CD4-positive, alpha-beta T cell treated with Interleukin-15 for 1 hour (primary cell): ENCODE measurements at places on chromosomes 11 and 22.

GRCh38 chr11:41458154-41458553 is 1.3 kb downstream of the LRRC4C start:
- DNase-seq = no peak

GRCh38 chr11:130666781-130667251 is 218.4 kb downstream of the ADAMTS15 start:
- DNase-seq = no peak

DNA sequence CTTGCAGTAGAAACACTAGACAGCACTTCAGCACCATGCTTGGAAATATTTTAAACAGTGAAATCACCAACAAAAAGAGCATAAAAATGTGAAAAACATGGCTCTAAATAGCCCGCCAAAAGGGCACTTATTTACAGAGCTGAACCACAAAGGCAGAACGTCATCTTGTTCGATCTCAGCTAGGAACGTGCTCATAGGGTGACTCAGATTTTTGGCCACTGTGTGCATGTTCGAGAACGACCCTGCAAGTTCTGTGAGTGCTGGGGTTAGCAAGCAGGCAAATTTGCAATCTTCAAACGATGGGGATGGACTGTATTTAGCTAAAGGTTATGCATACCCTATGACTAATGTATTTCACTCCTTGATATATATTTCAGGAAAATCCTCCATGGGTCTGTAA is 30.6 kb downstream of the OR2AT4 start:
- DNase-seq = no peak

DNA sequence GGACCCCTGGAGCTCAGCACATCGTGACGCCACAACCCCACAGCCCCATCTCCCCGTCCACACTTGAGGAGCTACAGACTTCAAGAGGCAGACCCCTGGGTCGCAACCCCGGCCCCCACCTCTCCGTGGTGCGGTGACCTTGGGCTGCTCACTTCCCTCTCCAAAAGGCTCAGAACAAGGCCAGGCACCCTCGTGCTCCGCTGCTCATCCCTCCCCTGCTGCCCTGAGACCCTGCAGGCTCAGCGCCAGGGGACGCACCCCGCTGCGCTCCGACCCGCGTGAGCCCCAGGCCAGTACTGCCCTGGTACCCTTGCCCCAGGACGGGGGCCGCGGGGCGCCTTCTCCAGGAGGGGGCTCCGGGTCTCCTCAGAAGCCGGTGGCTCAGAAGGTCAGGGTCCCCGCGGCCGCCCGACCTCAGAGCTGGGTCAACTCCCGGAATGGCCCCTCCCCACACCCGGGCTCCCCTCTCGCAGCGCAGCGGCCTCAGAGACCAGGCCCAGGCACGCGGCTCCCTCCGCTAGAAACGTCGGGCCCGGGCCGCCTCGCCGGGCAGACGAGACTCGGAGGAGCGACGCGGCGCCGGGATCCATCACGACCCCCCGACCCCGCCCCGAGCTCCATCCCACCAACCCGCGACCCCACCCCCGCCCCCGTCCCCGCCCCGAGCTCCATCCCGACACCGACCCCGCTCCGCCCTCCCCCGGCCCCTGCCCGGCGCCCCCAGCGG is 563 bp downstream of the GATD1 start:
- DNase-seq = no peak

DNA sequence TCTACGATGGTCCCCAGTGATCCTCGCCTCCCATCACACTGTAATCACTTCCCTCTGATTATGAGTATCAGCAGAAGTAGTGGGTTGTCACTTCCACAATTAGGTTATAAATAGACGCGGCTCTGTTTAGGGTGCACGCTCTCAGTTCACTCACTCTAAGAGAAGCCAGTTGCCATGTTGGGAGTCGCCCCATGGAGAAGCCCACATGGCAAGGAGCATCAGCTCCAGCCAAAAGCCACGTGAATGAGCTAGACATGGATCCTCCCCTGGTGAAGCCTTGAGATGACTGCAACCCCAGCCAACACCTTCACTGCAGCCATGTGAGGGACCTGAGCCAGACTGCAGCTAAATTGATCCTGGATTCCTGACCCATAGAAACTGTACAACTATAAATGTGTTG is 26.4 kb upstream of the MYOD1 start:
- no peak for DNase-seq

DNA sequence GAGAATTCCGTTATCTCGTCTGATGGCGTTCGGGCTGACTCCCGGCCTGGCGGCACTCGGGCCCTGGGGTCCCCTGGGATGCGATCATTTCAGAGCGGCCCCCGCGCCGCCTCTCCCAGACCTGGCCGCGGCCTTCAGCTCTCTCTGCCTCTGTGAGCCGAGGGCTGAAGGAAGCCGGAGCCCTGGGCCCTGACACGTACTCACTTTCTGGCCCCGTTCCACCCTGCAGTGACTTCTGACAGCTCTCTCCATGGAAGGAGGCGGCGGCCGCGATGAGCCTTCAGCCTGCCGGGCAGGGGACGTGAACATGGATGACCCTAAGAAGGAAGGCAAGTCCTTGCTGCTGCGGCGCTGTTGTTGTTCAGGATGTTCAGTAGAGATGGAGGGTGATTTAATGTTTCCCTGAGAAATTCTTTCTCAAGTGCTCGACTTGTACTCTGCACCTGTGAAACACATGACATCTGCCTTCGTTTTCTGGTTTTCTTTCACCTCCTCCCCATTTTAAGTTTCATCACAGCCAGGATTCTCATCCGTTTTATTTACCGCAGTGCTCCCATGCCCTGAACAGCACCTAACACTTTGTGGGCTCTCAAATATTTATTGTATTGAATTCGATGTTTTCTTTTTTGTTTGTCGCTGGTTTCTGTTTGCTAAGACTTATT is 612 bp downstream of the GTSE1 start:
- DNase-seq = no peak

DNA sequence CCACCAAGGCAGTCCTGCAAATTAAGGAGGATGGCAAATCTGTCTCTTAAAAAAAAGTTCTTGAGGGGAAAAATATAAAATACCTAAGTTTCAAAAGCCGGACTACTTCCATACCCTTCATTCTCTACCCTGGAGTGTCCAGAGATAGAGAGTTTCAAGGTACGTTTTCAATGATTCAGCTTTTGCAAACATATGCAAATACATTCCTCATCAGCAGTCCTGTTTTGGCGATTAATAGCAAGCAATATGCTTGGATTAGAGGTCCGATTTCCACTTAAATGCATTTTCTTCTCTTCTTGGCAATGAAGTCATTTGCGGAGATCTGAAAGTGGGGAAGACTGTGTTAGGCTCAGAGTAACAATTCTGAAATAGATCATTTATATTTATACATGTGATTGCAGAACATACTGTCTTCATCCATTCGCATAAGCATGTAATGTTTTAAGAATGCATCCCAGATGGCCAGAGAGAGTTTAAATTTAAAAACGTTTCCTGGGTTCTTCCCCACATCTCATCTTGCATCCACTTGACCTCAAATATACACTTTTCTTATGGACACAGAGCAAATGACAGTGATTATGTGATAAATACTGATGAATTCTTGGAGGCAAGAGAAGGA is 13.8 kb upstream of the TFIP11 start:
- DNase-seq = no peak

DNA sequence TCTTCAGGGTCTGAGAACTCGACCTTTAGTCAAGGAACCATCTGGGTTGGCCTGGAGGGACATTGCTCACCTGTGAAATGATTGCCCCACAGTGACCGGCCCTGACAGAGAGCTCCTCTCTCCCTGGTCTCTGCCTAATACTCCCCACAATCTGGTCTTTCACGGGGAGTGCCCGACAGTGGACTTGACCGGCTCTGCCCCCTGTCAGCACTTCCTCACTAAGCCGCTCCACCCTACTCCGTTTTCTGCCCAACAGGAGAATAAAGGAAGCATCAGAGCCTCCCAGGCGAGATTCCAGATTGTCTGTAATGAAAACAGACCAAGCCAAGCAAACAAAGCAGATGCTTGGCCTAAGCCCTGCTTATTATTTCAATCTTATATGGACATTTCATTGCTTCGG is 87.8 kb downstream of the FBXO7 start:
- no peak for DNase-seq

GRCh38 chr11:34208266-34209135 is 103.1 kb downstream of the NAT10 start:
- DNase-seq = peak; percentile 59

DNA sequence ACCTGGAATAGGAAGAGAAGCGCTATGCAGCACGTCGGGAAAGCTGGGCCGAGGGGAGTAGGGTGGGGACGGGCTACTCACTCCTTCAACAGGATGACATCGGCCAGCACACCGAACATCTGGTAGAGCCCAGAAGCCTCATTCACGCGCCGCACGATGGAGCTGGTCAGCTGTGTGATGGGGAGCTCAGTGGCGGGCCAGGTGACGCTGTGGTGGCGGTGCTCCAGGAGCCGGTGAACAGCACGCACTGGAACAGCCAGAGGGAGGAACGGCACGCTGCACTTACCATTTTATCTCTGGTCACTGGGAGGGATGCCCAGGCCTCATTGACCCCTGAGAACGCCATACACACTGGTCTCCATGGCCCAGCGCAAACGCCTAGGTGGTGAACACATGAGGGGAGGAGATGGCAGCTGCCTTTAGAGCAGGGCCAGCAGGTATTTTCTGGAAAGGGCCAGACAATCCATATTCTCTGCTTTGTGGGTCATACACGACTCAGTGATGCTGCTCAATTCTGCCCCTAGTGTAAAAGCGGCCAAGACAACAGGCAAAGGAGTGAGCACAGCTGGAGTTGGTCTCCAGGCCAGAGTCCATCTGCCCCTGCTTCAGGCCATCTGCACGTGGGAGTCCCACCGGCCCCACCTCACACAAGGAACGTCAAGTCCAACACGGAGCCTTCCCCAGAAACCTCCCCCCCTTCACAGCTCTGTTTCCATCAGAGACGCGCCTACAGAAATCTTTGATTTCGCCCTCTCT is 8.8 kb downstream of the FOXRED2 start:
- DNase-seq = no peak

GRCh38 chr11:13327421-13327820 is 49.8 kb downstream of the BMAL1 start:
- DNase-seq = no peak

DNA sequence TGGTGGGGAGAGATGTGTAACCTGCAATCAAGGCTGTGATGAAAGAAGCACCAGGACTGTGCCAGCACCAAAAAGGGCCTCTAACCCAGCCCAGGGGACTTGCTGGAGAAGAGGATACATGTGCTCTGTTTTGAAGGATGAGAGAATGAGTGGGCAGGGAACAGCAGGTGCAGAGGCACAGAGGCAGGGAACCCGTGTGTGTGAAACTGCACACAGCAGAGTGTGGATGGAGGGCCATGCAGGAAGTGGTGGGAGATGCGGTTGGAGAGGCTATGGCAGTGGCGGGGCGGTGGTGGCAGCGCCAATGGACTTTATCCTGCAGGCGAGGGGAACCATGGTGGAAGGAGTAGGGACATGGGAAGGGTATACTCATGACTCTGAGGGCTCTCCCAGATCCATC is 25.2 kb upstream of the LRRC32 start:
- no peak for DNase-seq

DNA sequence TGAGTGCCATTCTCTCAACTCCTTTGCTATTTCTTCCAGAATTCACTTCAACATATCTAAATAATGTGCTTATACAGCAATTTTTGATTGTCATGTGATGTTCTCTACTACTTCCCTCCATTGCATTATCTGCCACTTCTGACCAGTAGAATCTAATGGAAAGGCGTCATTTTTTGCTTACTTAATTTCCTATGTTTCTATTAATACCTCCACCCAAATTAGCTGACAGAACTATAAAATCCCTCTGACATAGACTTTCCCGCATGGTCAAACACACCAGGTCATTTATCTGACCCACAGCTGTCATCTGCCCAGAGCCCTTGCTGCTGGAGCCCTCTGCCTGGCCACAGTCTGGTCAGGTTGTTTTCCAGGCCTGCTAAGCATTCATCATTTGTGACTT is 258.6 kb upstream of the NARS2 start:
- DNase-seq = no peak

- peak; percentile 62 for DNase-seq
Measured at GRCh38 chr22:37492428-37493344, 6.5 kb upstream of the MFNG start.

GRCh38 chr11:36558571-36559413 is 9.0 kb upstream of the RAG1 start:
- DNase-seq = no peak

DNA sequence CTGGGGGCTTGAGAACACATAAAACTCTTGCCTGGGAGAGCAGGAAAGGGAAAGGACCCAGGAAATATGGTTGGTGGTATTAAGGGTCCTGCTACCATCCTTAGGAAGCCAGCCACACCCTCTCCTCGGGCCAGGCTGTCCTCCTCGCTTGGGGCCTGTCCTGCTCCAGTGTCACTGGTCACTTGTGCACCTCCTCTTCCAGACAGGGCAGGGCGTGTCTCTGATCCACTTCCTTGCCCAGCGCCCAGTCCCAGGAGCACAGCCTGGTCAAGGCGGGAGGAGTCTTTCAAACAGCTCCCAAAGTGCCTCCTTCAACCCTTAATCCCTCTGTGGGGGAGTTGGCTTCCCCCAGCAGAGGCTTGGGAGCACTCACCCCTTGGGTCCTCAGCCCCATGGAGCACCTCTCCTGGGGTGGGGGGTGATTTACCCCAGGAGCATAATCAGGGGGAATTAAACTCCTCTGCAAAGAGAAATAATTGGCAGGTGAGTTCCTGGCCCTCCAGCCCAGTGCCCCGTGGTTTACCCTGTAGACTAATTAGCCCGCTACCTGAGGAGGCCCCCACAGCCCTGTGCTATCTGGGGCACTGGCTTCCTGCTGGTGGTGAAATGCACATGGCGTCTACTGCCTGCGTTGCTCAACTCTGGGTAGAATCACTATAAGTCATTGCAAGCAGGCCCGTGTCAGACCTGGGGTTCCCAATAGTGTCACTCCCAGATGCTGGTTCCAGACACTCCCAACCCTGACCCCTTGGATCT is 8.0 kb downstream of the TMPRSS6 start:
- no peak for DNase-seq

GRCh38 chr11:67584205-67584880 is 731 bp downstream of the GSTP1 start:
- DNase-seq = peak; percentile 47
